Calu3 (cell line): ENCODE measurements at places on chromosomes 12 and 14. TPM values are rescaled to one million over a fixed set of nuclear protein-coding genes. Genes with fewer than 3 reads are reported as not detected.

DNA sequence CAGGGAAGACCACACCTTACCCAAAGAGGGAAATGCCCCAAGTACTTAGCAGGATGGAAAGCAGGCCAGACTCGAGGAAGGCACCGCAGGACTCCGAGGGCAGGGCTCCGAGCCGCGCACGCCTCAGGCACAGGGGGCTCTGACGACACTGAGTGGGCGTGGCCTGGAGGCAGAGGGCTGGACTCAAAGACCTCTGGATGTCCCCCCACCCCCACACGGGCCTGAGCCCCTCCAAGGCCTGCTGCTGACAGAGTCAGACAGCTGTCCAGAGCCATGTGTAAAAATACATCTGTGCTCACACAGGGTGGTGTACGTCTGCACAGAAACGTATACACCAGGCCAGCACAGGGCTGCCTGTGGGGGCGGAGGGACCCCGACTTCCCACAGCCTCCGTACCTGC, 1.4 kb downstream of the AKT1 start:
- DNase-seq: peak; percentile 79

DNA sequence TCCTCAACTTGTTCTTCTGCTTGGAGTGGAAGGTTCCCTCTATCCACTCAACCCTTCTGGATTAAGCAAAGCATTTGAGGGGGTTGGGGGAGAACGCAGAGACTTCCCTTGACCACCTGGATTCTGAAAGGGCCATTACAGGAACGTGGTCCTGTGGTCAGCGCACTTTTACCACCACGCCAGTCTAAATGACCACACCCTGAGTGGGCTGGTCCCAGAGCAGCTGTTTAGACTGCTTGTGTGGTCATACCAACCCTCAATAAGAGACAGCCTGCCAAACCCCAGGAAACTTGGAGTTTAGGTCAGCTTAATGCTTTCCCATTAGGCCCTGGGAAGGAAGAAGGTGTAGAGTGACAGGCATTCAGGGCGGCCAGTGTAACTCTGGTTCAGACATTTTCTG, 165.5 kb upstream of the ATP2B1 start:
- no peak for DNase-seq

DNA sequence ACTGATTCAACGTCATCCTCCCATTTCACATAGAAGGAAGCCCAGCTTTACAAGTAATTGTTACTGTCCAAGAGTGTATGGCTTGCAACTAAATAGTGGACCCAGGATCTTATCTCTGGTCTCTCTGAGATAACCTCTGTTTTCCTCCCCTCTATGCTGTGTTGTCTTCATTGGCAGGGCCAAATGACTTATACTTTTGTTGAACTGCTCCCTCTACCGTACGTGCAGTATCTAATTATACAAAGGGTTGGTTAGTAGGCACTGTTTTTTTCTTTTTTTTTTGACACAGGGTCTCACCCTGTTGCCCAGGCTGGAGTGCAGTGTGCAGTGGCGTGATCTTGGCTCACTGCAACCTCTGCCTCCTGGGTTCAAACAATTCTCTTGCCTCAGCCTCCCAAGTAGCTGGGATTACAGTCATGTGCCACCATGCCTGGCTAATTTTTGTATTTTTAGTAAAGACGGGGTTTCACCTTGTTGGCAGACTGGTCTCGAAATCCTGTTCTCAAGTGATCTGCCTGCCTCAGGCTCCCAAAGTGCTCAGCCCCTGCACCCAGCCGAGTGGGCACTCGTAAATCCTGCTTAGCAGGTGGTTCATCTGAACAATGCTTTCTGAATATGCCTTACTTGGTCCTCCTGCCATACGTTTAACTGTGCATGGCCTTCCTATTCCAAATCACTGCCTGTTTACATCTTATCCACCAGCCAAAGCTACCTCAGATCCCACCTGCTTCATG, 162.1 kb downstream of the ADCK1 start:
- DNase-seq: no peak

Gene HNF1A
- 8.4 and 10.0 TPM in 2 replicates for total RNA-seq

Gene BDKRB2
- total RNA-seq: 0.27 and 0.28 TPM in 2 replicates
